Left renal pelvis (tissue), 4 donors: ENCODE measurements at places on chromosomes 6 and 20. TPM values are rescaled to one million over a fixed set of nuclear protein-coding genes. Genes with fewer than 3 reads are reported as not detected.

GINS1 gene
- 21.4 TPM for polyA plus RNA-seq

HAO1 gene
- polyA plus RNA-seq = not detected

PRSS16 gene
- 0.16 TPM for polyA plus RNA-seq

BPIFB1 gene
- not detected for polyA plus RNA-seq

DEFB132 gene
- polyA plus RNA-seq = not detected

OR2H1 gene
- not detected for polyA plus RNA-seq

FAM83B gene
- 0.30 TPM for polyA plus RNA-seq

HLA-DQA1 gene
- 2.2 TPM for polyA plus RNA-seq

LINC00237 gene
- not detected for polyA plus RNA-seq

RIMS4 gene
- 1.1 TPM for polyA plus RNA-seq

WFDC12 gene
- polyA plus RNA-seq = not detected

DNA sequence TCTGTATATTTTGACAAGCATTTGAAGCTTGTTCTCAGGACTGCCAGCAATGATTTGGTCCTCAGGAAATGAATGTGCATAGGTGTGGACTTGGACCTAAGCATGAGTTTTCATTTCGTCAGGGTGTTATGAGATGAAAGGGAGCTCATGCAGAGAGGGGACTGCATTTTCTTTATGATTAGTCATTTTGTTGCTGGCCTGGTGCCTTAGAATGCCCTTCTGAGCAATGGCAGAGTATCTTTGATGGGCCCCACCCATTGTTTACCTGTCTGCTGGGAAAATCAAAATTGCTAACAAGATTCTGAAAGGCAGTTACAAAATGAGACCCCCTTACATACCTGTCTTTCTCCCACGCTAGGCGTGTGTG, 51.5 kb upstream of the MTHFD1L start:
- no peak for DNase-seq

GRCh38 chr20:55597526-55597925, 407.8 kb downstream of the CBLN4 start:
- DNase-seq = no peak

DNA sequence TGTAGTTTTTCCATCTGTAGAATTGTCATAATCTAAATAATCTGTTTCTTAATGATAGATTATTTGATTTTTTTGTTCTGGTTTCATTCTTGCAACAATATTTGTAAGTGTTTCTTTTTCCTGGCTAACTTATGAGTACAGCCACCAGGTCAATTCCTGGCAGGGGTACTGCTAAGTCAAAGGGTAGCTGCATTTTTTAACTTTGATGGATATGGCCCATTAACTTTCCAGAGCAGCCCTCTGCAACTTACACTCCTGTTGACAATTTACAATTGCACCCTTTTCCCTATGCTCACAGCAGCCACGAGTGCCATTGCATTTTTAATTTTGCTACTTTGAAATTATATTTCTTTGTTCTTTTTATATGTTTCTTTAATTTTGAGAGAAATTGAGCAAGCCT, 209.3 kb upstream of the CST7 start:
- no peak for DNase-seq

- DNase-seq = no peak
Observed at GRCh38 chr6:11219400-11219834, 13.1 kb downstream of the NEDD9 start.

DNA sequence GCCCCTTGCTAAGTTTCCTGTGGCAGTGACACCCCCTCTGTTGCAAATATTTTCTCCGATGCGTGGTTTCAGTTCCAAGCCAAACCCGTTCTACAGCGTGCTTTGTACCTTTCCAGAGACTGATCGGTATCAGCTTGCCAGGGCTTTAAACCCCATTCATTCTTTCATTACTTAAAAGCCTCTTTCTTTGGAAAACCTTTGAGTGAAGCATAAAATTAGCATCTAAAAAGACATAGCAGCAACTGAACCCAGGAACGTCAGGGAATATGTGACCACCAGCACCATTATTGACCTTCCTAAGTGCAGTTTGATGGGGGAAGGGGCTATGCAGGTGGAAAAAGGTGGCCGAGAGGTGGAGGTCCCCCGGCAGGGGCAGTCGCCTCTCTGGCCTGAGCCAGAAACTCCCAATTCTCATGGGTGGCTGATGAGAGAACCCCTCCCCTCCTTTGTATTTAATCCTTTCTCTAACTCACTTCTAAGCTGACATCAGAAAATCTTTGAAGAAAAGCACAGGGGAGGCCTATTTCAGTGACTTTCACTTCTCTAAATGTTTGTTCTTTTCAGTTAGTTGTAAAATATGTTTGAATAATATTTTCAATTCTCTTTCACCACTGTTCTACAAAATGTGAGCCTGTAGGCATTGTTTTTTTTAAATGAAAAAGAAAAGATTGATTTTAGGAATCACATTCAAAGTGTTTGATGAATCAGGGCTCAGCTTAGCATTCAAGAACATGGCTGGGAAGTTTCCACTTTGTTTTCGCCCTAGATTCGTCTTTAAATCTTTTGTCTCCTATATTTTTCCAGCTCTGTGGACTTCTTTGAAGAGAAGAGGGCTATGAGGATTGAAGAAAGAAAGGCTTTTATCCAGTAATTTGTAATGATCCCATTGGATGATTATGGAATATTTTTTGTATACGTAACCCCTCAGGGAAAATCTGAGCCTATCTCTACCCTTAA, 89.2 kb downstream of the RSPH3 start:
- DNase-seq = peak; percentile 32

DNA sequence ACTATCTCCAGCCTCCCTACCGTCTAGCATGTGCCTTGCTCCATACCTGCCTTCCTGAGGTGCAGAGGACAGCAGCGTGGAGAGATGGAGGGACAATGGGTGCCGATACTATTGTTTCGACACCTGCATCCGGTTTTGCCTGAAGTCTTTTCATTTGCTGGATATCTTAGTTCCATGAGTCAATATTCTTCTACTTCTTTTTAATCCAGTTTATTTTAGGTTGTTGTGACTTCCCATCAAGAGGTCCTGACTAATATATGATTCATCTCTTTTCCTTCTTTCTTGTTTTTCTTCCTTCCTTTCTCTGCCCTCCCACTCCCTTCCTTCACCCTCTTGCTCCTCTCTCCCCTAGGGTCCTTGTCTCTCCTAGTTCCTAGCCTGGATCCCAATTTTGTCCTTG, 91.4 kb downstream of the CDH26 start:
- DNase-seq = no peak

GRCh38 chr20:2800521-2801285, at the start of gene CPXM1:
CPXM1 (minus strand) TSS chr20:2800627; CDS start chr20:2800572, 55 bp downstream.
- no peak for DNase-seq

DNA sequence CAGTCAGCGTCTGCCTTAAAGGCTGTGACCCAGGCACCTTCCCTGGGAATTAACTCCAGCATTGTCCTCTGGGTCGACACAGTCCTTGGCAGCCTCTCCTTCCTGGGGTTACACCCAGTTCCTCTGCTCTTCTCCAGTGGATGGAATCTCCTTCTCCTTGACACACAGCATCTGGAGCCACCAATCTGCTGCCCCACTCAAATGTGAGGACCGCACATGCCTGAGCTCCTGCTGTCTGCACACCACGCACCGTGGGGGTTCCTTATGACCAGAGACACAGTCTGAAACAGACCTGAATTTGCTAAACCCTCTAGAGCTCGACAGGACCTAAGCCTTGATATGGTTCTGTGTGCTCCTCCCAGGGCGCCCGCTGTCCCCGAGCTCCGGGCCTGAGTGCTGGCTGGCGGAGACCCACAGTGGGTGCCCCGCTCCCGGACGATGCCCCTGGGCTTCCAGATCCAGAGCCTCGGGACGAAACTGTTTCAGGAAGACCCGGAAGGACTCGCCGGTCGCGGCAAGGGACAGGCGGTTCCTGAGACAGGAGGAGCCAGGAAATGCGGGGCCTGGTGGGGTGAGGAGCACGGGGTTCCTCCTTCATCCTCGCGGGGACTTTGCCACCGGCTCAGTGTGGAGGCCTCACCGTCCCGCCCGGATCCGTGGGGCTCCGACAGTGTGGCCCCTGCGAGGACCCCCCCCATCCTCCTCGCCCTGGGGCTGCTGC, 2.5 kb upstream of the RAET1G start:
- DNase-seq = no peak

DNA sequence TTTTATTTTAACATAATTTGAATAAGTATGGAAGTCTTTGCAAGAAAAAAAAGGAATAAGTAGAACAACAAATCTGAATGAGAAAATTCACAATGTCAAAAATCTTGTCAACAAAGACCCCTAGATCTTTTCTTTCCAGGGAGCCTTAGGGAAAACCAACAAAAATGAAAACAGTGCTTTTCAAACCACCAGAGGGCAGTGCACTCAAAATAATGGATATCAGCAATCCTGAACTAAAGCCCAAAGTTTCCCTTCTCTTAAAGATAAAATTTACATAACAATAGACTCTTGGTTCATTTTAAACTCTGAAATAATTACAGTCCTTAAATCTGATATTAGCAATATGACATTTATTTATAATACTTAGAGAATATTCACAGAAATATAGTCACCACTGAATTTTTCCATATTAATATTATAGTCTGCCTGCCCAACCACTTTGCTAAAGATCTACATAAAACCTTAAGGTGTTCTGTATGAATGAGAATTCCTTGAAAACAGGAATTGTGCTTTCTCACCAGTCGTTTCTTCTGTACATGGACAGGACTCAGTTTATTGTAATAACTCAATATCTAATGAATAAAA, 105.3 kb upstream of the BMP5 start:
- peak; percentile 46 for DNase-seq

- no peak for DNase-seq
Observed at GRCh38 chr6:96450770-96451130, 70.9 kb upstream of the UFL1 start.

DNA sequence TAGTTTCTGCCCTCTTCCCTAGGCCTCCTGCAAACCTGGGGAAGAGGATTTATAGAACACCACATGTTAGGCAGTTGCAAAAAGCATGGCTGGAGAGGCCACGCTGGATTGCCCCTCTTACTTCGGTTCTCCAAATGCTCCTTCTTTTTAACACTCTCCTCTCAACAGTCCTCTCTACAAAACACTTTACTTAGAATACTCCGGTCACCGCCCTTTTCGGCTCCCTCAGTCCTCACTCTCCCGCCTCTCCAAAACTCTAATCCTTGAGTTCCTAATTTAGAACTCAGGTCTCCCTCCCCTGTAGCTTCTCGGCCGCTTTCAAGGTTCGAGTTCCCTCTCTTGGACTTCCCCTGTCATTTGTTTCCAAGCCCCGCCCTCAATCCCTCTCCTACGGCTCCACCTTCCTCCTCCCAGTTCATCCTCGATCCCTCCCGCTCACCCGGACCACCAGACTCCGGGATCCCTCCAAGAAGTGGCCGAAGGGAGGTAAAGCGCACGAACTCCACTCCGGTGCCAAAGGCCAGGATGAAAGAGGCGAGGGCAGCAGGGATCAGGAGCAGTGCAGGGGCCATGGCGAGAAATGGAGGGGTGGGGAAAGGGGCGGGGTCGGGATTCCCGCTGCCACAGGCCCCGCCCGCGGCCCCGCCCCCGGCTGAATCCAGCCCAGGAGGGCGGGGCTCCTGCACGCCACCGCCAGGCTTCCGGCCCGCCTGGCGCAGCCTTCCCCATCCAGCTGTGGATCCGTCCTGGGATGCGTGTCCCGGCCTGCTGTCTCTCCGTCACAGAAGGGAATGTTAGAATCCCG, at the start of gene NRM:
Gene NRM, minus strand, starts transcription at position 582 of the 805 bp plus-strand sequence. Its CDS starts 10 bp downstream, at position 572.
- peak; percentile 86 for DNase-seq

DNA sequence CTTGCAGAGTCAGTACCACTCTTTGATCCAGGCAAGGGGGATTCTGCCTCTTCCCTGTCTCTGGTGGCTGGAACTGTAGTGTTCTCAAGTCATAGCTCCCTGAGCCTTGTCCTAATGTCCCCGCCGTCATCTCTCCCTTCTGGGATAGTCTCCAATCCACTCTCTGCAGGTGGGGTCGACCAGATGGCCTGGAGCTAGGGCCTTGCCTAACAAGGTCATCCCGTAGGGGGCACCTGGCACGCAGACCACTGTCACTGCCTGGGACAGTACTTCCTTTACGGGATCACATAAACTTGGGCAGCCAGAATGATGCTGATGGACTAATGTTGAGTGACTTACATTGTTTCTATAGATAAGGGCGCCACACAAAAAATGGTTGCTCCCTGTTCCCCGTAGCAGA, 118.9 kb upstream of the SLC22A23 start:
- DNase-seq = no peak

- no peak for DNase-seq
Observed at GRCh38 chr6:139519571-139520031, 145.2 kb upstream of the CITED2 start.

GRCh38 chr6:36688739-36689075, 8.9 kb upstream of the RAB44 start:
- no peak for DNase-seq

GRCh38 chr20:61253264-61253639, 1.2 kb downstream of the CDH4 start:
- DNase-seq = no peak

GRCh38 chr6:163904186-163904585, 489.7 kb downstream of the QKI start:
- no peak for DNase-seq

DNA sequence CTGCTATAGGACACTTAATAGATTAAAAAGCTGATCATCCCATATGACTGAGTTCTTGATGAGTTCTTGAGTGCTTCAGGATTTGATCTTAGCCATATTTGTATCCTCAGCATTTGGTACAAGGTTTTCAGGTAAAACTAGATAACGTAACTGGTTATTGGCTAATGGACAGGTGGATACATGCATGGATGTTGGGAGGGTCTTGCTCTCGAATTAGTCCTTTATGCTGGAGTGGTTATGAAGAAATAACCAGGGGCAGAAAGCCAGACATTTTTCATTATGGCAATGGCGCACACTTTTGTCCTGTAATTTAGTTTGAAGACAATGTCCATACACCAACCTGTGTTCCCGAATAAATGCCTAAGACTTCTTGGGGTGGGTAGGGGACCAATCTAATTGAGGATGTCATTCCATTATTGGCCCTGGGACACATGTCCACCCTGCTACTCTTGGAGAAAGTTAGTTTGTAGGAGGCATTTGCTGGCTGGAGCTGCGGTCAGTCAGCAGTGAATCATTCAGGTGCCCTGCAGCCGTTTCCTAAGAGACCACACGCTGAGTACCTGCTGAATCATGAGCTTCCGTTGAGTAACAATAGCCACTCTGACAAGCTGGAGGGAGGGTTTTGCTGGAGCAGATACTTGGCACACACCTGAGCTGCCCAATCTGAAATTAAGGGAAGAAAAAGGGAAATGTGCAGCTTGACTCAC, 194.4 kb downstream of the FOXA2 start:
- DNase-seq = no peak

GRCh38 chr6:163355426-163355991, 59.0 kb upstream of the QKI start:
- no peak for DNase-seq

DNA sequence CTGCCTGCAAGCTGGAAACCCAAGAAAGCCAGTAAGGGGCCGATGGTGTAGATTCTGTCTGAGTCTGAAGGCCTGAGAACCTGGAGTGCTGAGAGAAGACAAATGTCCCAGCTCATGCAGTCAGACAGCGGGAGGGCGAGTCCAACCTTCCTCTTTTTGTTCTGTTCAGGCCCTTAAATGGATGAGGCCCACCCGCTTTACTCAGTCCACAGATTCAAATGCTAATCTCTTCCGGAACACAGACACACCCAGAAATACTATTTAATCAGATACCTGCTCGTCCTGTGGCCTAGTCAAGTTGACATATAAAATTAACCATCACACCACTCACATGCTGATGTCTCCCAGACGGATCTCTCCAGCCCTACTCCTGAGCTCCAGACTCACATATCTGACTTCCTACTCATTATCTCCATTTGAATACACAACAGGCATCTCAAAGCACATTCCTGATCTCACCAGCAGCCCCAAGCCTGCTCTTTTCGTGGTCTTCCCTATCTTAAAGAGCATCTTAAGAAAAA, 26.7 kb upstream of the SRC start:
- no peak for DNase-seq

- peak; percentile 49 for DNase-seq
Observed at GRCh38 chr6:125611573-125612344, 137.7 kb upstream of the HEY2 start.
